ENCODE measurements at places on chromosomes 13 and 19.

DNA sequence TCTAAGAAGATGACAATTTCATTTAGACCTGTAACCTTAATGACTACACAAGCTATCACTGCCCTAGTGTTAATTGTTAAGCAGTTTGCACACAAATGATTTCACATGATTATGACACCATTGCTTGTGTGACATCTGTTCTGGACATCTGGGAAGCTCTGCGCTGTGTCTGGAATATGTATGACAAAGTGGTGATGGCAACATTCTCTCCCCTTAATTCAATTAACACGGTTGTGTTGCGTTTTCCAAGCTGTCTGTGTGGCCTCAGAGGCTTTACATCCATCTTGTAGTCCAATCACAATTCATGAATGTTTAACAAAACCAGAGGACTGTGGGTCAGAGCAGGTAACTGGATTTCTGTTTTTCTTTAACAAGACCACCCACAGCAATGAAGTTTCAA is 204.4 kb downstream of the COG6 start:
- DNase-seq: no peak

DNA sequence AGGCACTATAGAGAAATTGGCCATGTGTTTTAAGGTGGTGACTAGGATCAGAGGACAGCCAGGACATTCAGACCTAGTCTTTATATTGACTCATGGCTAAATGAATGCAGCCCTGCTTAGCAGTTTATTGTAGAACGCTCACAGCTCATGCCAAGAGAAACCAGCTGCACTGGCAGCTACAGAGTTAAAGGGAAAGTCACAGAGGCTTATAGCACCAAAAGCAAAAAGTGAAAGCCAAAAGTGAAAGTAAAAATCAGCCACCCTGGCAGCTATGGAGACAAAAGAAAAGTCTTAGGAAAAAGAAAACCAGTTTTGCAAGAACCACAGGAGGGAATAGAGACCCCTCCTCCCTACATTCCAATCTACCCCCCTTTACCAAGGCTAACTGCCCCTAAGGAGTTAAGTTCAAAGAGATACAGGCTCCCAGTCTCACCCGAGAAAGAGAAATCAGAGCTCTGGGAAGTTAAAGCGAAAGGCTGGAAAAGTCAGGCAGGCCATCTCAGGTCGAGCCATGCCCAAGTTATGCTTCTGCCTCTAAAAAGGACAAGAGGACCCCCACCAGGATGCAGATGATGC is 99.0 kb downstream of the ZNF429 start:
- no peak for DNase-seq

- DNase-seq: no peak
These were observed 276.3 kb upstream of the SOX21 start for GRCh38 chr13:94988654-94989053.

GRCh38 chr19:39438270-39438934 is 2.7 kb upstream of the RPS16 start:
- DNase-seq: peak; percentile 75

GRCh38 chr13:51587372-51587771 is 3.1 kb downstream of the WDFY2 start:
- no peak for DNase-seq

GRCh38 chr13:91357613-91358386 is 10.3 kb downstream of the MIR17HG start:
- no peak for DNase-seq

- DNase-seq: peak; percentile 72
These were observed 85.7 kb downstream of the NUFIP1 start for GRCh38 chr13:44903574-44903985.

GRCh38 chr13:75324413-75324940 is 157.5 kb downstream of the TBC1D4 start:
- DNase-seq: no peak

DNA sequence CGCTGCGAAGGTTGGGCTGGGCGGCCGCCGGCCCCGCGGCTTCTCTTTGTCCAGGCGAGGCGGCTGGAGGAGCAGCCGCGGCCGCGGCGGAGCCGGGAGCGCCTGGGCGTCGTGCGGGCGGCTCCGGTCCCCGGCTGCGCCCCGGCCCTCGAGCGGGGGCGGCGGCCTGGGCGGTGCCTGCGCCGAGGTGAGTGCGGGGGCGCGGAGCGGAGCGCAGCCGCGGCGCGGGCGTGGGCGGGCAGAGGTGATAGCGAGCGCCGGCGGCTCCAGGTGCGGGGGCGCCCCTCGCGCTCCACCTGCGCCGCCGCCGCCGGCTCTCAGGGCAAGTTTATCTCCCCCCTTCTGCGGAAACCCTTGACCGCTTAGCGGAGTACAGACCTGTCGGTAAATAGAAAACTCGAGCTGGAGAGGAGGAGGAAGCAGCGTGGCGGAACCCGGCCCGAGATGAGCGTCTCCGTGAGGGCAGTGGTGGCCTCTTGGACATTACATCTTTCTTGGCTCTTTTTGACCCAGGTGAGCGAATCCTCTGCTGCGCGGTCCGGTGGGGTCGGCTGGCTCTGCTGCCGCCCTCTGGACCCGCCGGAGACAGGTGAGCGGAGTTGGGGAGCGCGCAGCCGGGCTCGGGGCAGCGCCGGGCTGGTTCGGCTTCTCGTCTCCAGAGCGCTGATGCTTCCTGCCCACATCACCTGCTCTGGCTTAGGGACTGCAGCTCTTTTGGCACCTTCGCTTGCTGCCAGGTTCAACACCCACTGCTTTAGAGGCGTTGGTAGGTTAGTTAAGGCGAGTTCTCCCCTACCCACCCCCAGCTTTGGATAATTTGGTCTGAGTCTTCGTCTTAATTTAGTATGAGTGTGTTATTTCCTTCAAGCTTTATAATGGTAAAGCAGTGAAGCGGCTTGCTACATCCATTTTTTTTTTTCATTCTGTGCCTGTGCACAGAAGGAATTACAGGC is at the start of gene MTUS2:
MTUS2 (plus strand) TSS at position 241 of the 953 bp plus-strand sequence.
- no peak for DNase-seq

GRCh38 chr19:42253245-42254088 is 1.5 kb downstream of the ERF start:
- peak; percentile 89 for DNase-seq

DNA sequence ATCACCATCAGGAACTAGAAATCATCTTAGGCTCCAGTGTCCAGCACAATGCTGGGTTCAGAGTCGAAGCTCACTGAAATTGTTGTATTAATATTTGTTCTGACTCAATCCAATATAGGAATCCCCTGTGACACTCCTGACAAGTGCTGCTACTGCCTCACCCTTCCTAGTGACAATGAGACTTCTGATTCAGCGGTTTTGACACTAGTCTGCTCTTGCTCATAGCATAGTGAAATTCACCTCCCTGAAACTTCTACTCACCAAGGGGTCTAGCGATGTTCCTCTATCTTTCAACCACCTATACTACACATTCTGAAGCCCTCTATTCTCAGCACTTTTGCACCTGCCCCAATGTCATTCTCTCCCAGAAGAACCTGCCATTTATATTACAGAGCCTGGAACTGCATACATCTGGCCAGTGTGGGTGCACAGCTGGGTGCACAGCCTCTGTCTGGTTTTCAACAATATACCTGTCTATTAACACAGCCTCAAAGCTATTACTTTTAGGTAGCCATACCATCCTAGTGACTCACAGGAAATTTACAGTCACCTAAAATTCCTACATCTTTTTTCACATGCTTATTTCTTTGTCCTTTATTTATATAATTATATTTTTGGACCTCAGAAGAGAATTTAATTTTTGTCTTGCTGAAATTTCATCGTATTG is 88.3 kb downstream of the DOCK9 start:
- DNase-seq: no peak

DNA sequence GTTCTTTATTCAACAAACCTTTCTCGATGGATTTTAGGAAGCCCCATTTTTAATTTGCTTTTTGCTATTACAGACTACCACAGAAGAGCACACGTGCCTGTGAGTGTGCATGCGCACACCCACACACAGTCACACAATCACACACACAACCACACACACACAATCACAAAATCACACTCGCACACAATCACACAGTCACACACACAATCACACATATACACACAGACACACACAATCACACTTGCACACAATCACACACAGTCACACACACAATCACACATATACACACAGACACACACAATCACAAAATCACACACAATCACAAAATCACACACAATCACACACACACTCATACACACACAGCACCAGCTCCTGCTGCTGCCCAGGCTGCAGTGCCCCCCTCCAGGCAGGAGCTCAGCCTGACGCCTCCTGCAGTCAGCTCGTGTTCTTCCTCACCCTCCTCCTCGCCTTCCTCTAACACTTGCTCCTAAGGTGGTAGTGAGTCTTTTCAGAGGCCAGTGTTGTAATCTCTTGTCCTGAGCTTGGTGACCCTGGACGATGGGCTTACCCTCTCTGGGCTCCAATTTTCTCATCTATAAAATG is 125.0 kb upstream of the SOX1 start:
- peak; percentile 18 for DNase-seq

DNA sequence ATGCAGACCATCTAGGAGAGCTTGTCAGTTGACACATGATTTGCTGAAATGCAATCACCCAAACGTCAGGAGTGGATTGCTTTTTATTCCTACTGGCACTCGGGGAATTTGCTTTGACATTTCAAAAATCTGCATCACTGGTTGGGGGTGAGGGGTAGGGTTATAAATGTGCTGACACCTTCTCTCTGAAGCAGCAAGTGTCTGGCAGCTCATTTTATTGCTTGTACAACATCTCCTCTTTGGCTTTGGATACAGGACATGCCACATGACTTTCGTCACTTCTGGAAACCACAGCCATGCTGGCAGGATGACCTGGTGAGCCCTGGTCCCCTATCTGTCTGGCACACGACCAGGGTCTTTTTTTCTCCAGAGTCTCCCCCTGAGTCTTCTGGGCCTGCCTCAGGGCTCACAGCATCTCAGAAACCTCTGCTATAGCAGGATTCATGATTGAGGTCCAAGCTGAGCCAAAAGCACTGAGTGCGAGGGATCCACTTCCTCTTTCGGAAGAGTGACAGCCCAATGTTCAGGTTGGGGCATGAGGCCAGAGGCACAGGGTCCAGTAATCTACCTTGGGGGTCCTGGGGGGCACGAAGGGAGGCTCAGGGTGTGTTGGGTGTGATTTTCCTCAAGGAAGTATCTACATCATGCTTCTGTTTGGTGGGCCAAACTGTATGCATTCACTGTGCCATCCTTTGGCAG is 60.1 kb downstream of the HSPH1 start:
- DNase-seq: peak; percentile 55

GRCh38 chr19:55676889-55677505 is 2.0 kb downstream of the EPN1 start:
- no peak for DNase-seq

DNA sequence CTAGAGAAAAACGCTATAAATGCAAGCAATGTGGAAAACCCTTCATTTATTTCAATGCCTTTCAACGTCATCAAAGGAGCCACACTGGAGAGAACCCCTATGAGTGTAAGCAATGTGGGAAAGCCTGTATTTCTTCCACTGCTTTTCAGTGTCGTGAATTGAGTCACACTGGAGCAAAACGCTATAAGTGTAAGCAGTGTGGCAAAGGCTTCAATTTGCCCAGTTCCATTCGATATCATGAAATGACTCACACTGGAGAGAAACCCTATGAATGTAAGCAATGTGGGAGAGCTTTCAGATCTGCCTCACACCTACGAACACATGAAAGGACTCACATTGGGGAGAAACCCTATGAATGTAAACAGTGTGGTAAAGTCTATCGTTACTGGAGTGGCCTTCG is 27.4 kb downstream of the ZNF20 start:
- no peak for DNase-seq

GRCh38 chr13:48448285-48448958 is 35.5 kb upstream of the LPAR6 start:
- no peak for DNase-seq

DNA sequence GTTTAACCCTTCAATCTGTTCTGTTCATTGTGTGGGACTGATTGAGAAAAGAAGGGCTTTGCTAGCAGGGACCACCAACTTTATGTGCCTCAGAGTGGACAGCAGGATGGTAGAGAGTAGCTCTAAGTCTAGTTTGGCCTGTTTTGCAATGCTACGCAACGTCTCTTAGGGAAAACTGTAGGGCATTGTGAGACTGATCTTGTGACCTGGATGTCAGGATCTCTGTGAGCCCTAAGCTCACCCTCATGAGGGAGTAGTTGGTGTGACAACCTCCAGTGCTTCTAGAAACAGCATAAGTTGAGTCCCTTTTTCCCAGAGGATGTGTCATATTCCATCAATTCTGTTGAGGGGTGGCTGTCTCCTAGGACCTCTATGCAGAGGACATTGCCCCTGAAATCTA is 9.5 kb upstream of the ZNF543 start:
- no peak for DNase-seq

DNA sequence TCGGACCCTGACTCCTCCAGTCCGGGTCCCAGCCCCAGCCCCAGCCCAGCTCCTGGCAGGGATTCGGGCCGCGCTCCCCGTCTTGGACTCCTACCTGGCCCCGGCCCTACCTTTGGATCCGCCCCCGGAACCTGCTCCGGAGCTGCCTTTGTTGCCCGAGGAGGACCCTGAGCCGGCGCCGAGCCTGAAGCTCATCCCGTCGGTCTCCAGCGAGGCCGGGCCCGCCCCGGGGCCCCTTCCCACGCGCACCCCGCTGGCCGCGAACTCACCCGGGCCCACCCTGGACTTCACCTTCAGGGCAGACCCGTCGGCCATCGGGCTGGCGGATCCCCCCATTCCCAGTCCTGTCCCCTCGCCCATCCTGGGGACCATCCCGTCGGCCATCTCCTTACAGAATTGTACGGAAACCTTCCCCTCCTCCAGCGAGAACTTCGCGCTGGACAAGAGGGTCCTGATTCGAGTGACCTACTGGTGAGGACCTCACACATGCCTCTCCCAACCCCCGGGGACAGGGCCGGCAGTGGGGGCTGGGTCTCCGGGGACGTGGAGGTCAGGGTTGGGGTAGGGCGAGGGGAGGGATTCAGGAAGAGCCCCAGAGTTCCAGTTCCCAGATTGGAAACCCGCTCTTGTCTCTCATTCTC is 732 bp downstream of the SELENOV start:
- no peak for DNase-seq

- no peak for DNase-seq
These were observed 13.1 kb upstream of the CEACAM16 start for GRCh38 chr19:44685877-44686276.

Data from islet precursor cell (in vitro differentiated cells).